A673 (cell line): ENCODE measurements at places on chromosomes 12 and 14. TPM values are rescaled to one million over a fixed set of nuclear protein-coding genes. Genes with fewer than 3 reads are reported as not detected.

GRCh38 chr14:65229748-65230728, 127.7 kb upstream of the MAX start:
- DNase-seq = peak; percentile 66

The CD27 gene
- total RNA-seq = not detected in 2 replicates

The TPPP2 gene
- total RNA-seq = not detected in 2 replicates

- DNase-seq = no peak
Observed at GRCh38 chr12:62194031-62194430, 66.2 kb upstream of the USP15 start.

The KRT83 gene
- total RNA-seq = not detected in 2 replicates
